NCI-H748 treated with DMSO at 0.1 percent for 48 hours (cell line): ENCODE measurements at places on chromosomes 1 and 21.

DNA sequence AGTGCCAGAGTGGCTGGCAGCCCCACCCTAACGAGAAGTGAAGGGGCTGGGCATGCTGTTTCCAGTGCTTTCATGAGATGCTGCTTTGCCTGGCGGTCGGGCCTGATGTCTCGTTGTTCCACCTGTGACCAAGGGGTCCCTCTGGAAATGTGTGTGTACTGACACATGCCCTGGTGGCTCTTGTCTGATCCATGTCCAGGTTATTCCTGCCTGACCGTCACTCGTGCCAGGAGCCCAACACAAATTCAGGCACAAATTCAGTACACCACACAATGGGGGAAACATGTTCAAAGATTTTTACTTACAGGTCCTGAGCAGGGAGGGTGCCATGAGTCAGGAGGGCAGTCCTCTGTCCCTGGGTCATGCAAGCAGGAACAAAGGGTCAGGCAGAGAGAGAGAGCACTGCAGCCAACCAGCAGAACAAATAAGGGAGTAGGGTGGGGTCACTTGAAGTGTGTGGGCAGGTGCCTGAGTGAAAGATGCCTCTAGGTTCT lies 76.3 kb downstream of the ADARB1 start:
- DNase-seq: no peak

- DNase-seq: no peak
Measured at GRCh38 chr1:168834225-168834872, 105.3 kb upstream of the DPT start.

DNA sequence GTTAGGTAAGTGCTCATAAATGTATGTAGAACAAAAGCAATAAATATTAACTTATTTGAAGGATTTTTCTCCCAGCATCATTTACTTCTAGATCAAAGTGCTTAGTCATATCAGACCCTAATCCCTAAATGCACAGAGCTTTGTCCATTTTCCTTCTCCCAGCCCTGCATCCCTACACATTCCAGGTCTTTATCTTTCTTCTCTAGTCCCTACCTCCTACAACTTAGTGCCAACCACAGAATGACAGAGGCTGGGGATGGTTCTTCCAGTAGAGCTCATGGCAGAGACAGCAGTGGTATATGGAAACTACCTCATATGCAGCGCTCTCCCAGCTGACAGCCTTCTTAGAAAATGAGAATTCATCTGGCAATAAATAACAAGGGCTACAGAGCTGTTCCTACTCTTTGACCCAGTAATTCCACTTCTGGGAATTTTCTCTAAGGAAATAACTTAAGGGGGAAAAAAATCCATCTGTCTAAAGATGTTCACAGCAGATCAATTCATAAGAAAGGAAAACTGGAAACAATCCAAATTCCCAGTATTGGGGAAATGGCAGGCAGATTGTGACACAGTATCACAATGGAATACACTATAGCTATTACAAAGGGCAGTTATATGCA lies 62.9 kb upstream of the ROR1 start:
- no peak for DNase-seq

DNA sequence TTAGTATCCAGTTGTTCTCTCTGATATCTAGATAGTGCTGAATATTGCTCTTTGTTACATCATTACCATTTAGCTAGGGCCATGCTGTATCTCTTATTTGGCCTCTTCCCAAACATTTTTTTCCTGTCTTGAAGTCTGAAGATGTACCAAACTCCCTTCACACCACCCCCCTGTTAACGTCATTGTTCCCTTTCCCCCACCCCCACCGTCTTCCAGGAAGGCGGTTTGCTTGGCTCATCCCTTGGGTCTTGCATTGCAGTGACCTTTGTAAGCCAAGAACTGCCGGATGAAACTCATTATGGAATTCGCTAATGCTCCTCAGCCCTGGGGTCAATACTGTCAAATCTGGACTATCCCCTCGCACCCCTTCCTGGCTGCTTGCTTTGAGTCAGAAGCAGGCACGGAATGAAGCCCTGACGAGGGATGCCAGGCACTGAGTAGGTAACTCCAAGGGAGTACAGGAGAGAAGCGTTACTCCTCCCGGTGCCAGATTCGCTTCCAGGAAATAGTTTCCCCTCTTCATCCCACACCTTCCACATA lies 283.1 kb downstream of the TM2D1 start:
- DNase-seq: no peak

DNA sequence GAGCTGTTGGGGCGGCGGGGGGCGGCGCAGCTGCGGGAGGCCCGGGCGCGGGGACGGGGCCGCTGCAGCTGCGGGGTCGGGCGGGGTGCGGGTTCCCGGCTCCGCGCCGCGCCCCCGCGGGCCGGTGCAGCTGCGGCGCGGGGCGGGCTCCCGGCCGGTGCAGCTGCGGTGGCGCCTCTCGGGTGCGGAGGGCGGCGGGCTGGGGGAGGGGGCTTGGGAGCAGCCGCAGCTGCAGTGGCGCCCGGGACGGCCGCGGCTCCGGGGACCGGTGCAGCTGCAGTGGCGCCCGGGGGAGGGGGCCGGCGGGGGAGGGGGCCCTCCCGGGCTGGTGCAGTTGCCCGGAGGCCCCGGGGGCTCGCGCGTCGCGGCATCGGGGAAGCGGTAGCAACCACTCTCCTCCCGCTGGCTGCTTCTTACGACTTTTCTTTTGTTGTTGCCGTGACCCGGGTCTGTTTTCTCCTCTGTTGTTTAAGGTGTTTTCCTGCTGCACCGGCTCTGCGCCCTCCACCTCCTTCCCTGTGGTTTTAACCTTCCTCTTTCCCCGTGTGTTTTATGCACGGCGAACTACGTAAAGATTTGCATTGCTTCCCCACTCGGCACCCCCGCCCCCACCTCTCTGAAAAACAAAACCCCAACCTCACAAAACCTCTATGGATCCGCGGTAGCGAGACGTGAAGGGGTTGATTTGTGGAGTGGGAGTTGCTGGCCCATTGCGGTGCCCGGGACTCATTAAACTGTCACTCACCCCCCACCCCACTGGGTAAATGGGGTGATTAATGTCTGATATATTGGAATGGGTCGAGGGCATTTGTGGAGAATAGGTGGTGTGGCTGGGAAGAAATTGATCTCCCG lies 1.7 kb upstream of the ZBTB18 start:
- DNase-seq: peak; percentile 20

DNA sequence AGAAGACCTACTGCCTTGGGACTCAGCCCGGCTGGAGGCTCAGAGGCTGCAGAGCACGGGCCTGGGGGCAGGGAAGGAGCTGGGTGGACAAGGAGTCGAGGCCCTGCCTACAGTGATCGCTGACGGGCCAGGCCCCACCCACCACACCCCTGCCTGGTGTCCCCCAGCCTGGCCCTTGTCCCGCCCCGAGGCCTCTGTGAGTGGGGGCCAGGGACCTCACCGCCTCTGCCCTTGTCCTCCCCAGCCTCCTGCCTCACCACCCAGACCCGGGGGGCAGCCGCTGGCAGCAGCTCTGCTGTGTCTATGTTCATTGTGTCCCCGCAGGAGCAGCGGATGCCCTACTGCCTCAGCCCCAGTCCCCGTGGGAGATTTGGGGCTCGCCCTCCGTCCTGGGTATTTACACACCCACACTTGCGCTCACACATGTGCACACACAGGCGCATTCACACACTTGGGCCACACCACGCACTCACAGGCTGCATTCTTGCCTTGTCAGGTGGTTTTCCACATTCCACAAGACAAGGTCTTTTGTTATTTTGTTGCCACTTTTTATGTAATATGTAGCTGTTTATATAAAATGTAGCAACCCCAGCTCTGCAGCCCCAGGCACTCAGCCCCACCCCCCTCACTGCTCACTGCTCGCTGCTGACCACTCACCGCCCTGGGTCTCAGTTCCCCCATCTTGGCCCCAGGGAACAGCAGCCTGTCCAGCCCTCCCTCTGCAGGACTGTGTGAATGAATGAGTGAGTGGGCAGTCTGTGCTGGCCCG lies 7.3 kb downstream of the PFKL start:
- DNase-seq: no peak

DNA sequence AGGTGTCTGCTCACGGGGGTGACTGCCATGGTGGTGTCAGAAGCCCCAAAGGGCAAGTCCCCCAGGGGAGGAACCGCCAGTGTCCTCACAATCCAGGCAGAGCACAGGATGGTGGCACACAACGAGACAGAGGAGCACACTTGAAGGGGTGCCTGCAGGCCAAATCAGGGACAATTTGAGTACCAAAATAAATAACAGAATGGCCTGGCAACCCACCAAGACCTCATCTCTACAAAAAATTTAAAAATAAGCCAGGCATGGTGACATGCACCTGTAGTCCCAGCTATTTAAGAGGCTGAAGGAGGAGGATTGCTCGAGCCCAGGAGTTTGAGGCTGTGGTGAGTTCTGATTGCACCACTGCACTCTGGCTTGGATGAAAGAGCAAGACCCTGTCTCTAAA lies 38.2 kb downstream of the TIAM1 start:
- no peak for DNase-seq

- no peak for DNase-seq
Measured at GRCh38 chr1:12609469-12610003, 8.5 kb downstream of the DHRS3 start.
